SW 1271 (cell line): ENCODE measurements at places on chromosomes 5 and 9.

DNA sequence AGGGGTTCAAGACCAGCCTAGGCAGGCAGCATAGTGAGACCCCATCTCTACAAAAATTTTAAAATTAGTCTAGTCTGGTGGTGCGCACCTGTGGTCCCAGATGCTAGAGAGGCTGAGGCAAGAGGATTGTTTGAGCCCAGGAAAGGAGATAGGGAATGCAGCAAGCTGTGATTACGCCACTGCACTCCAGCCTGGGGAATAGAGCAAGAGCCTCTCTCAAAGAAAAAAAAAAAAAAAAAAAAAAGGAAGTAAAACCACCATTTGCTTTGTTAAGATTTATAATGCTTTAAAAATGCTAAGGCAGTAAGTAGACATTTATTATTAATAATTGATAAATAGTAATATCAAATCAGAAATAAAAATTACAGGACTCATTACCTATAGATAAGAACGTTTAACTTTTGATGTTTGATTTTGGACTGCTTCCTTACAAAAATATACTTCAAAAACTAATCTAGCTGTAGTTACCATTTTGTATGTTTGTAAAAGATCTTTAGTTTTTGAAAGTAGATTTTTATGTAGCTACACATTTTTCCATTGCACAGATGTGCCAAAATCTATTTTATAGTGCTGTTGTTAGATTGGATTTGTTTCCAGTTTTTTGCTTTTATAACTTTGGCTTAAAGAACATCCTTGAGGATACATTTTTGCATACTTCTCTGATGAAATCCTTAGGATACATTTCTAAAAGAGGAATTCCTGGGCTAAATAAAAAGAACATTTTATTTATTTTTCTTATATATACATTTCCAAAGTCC, 86.4 kb downstream of the INIP start:
- DNase-seq = no peak

- no peak for DNase-seq
Measured at GRCh38 chr9:133513214-133514100, 11.3 kb downstream of the MYMK start.

GRCh38 chr9:6581253-6581652, 64.3 kb downstream of the GLDC start:
- DNase-seq = no peak

GRCh38 chr5:88875341-88876234, 7.4 kb downstream of the MEF2C start:
- DNase-seq = no peak

GRCh38 chr9:76927540-76928240, 21.8 kb upstream of the PRUNE2 start:
- DNase-seq = no peak

GRCh38 chr5:72325566-72326305, 5.6 kb downstream of the PTCD2 start:
- no peak for DNase-seq

DNA sequence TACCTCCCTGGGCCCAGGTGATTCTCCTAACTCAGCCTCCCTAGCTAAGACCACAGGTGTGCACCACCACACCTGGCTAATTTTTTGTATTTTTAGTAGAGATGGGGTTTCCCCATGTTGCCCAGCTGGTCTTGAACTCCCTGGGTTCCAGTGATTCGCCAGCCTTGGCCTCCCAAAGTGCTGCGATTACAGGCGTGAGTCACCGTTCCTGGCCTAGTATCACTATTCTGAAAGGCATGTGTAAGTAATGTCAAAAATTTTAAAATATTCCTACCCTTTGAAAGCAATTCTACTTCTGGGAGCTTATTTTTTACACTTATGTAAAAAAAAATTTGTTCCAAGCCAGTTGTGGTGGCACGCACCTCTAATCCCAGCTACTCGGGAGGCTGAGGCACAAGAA, 27.1 kb upstream of the TLE1 start:
- no peak for DNase-seq

DNA sequence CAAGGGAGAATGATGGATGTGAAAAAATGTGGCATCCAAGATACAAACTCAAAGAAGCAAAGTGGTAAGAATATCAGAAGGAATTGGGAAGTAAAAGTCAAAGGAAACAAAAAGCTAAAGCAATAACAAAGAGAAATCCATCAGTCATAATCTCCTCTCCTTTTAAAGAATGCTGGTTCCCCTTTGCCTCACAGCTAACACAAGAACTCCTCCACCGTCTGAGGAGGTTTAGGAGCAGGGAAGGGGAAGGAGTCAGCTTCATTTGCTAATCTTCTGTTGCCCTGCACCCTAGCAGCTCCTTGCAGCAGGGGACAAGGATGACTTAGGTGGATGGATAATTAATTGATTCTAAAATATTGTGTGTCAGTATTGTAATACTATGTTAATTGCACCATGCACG, 16.4 kb downstream of the CD274 start:
- no peak for DNase-seq

DNA sequence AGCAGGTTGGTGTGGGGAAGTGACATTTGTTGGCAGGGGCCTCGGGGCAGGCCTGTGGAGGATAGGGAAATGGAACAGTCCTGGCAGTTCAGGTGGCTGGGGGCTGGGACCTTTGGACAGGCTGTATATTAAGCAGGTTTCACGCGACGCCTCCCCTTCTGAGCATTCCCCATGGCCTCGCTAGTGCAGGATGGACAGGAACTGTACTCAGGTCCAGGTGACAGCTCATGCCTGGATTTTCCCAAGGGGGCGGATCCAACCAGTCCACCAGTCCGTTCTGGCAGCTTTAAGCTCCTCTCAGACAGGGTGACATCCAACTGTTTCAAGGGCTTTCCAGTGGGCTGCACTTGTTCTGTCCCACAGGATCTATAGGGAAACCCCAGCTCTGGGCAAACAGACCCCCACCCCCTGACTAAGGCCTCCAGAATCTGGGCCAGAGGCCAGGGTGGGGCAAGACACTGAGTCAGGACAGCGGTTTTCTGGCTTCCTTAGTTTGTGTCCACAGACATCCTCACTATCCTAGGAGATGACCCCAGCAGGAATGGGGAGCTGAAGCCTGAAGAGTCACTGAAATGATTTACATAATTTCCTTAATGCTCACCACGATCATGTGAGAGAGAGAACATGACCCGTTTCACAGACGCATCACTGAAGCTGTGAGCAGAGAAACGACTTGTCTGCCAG, 20.9 kb downstream of the CSF2 start:
- peak; percentile 89 for DNase-seq
